ENCODE measurements at places on chromosomes 7 and 10.

GRCh38 chr10:70540789-70541360 lies 61.7 kb downstream of the PRF1 start:
- DNase-seq: no peak

DNA sequence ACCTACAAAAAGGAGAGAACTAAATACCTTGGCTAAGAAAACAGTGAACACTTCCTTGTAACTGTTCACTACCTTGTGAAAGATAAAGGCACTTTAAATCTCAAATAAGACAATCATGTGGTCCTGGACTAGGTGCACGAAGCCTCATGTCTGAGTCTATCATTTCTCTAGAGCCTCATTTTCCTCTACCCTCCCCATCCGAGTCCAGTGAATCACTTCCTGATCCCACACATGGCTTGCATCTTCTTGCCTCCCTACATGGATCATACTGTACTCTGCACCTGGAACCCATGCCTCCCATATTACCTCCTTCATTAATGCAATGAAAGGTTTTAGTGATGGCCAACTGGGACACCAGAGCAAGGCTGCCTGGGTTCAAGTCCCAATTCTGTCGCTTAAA lies 34.5 kb downstream of the SNX10 start:
- DNase-seq: no peak

GRCh38 chr7:108455998-108456677 lies at the start of gene NRCAM:
NRCAM (minus strand) TSS chr7:108456436; CDS start chr7:108240064, 216,372 bp downstream.
- no peak for DNase-seq

GRCh38 chr10:53894145-53894544 lies 906.9 kb downstream of the PCDH15 start:
- no peak for DNase-seq

GRCh38 chr10:74255214-74255613 lies 104.2 kb downstream of the ADK start:
- no peak for DNase-seq

GRCh38 chr7:95190515-95190914 lies 133.8 kb downstream of the PON1 start:
- no peak for DNase-seq

DNA sequence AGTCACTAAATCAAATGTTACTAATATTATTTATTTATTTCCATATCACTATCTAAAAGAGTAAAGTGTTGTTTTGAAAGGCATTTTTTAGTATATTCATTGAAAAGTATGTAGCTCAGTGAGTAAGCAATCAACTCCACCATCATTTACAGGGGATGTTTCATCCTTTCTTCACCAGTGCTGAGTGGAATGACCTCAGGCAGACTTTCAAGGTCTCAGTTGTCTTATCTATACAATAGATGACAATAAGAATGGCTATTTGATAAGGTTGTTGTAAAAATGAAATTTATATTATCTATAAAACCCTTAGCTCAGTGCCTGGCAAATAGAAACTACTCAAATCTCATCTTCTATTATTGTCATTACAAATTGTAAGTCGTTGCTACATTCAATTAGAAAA lies 204.3 kb upstream of the CSTF2T start:
- no peak for DNase-seq

- DNase-seq: peak; percentile 74
Measured at GRCh38 chr10:30701451-30702173, 72.1 kb upstream of the LYZL2 start.

DNA sequence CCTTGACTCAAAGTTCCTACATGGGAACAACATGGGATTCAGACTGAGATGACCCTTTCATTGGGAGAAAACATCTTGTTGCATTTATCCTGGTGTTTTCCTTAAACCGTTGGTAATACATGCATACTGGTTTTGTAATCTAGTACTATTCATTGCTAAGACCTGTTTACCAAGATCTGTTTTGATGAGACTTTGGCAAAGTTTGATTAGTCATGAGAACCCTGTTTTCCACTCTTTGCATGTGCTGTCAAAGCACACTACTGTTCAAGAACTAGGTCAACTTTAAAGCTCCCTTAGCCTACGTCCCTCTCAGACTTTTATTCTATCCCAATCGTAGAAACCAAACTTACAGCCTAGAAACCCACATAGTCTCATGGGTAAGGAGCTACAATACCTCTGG lies 650.9 kb downstream of the GATA3 start:
- no peak for DNase-seq

GRCh38 chr10:103765981-103766380 lies 89.4 kb downstream of the SH3PXD2A start:
- peak; percentile 79 for DNase-seq
